ENCODE measurements at places on chromosomes 11 and 22.

DNA sequence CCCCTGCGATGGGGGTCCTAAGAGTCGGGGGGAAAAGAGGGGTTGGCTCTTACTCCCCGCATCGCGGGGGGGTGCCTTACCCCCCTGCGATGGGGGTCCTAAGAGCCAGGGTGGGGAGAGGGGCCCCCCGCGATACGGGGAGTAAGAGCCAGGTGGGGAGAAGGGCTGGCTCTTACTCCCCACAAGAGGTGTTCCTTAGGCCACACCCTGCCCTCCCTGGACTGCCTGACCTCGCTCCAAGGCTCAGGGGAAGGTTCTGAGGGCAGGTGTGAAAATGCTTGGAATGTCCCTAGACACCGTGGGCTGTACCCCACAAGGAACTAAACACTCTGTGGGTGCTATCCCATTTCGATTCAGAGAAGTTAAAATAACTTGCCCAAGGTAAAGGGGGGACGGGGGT is 7.8 kb downstream of the UNC93B1 start:
- no peak for DNase-seq

- no peak for DNase-seq
Observed at GRCh38 chr22:46592390-46592872, 27.8 kb upstream of the GRAMD4 start.

DNA sequence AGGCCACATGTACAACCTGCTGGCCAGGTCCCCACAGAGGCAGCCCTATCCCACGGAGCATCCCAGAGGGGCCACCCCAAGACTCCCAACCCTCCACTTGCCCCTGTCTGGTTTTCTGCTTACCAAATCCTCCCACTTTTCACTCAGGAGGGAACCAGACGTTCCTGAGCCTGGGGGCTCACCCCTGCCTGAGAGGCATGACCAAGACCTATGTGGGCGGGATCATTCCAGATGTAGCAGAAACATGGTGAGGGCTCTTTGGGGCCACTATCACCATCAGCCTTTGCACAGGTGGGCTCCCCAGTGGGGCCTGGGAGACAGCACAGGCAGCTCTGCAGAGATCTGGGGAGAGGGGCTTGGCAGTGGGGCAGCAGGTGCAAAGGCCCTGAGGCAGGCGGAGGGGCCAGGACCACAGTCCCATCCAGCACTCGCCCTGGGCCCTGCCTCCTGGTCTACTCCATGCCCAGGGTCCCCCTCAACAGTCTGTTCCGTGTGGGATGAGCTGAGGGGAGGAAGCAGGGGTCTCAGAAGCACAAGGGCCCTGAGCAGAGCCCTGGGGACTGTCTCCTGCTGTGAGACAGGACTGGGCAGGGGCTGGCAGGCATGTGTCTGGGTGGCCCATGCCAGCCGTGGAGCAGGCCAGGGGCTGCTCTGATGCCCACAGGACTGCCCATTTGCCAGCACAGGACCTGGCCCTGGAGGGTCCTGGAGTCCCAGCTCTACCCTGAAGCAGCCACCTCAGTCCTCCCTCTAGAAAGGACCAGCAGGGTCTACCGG is 9.4 kb downstream of the PIM3 start:
- no peak for DNase-seq

DNA sequence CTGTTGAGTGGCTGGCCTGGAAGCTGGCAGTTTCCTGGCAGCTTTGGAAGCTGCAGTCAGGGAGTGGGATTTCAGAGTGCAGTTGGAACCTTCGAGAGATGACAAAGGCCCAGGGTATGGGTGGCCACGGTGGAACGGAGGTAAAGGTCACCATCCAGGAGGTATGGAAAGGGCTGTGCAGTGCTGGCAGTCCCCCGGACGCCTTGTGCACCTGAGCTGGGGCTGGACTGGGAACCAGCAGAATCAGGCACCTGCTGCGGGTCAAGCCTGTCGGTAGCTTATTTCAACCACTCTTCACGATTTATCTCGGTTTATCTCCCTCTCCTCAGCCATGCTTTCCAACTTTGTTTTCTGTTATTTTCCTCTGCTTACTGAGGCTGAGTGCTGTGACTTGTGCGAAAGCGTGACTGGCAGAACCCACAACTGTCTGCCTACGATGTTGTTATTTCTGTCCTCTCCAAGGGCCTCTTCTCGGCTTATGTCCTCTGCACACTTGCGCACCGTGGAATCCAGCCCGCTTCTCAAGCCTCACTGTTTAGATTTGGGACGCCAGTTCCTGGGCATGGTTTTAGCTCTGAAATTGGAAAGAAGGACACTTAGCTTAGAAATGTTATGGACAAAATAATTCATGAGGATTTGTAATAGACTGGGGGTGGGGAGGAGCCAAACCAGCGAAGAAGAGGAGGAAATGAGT is 24.0 kb upstream of the ATXN10 start:
- DNase-seq: no peak

- DNase-seq: no peak
Observed at GRCh38 chr11:71204294-71204693, 48.1 kb downstream of the SHANK2 start.

DNA sequence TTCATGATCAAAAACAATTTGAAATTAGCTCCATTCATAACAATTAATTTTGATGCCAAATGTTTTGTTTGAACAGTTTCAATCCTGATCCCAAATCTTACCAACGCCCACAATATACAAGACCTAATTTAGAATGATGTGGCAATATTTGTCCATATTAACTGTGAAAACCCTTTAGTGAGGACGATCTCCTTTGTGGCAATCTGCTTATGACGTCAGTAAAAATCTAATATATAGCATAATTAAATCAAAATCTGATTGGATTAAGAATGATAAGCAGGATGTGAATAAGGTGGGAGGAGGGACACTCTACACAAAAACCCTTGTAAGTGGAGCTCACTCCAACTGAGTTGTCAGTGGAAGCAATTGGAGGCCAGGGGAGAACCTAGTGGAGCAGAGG is 11.9 kb upstream of the SLC5A4 start:
- DNase-seq: no peak

Data from stimulated activated CD8-positive, alpha-beta memory T cell treated with anti-CD3 and anti-CD28 coated beads, Interleukin-4, amount 100 ng/mL, for 4 hours (primary cell).